ENCODE measurements at places on chromosomes 2 and 18.
A peak's percentile ranks its signal among the peaks of the same experiment; 100 is the strongest.

DNA sequence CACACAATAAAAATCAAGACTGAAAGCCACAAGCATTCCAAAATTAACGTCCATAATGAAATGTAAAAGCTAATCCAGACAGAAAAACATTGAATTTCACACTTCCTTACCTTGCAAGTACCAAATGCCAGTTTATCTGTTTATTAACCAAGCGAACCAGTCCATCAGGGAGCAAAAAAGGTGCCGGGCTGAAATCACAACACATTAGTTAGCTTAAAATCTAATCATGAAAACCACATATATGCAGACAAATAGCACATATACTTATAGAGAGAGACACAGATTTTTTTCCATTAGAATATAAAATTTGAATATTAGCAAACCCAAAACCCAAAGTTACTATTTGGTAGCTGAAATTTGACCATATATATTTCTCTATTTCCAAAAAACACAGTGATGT is 7.2 kb downstream of the NBAS start:
- DNase-seq, result no peak

DNA sequence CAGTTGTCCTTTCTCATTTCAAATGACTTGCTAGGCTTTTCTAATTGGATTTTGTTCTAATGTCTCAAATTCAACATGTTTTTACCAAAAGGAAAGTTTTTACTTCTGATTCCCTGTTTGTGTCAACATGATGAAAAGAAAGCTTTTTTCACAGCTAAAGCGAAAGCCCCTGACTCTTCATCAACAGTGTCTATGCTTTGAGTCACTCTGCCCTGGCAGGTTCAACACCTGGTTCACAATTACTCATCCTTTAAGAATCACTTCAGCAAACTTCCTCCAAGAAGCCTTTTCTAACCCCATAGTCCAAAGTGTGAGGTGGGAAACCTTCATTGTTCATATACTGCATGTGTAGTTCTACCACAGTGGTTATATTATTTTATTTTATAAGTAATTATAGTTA is 7.6 kb upstream of the DSG2 start:
- no peak for DNase-seq

DNA sequence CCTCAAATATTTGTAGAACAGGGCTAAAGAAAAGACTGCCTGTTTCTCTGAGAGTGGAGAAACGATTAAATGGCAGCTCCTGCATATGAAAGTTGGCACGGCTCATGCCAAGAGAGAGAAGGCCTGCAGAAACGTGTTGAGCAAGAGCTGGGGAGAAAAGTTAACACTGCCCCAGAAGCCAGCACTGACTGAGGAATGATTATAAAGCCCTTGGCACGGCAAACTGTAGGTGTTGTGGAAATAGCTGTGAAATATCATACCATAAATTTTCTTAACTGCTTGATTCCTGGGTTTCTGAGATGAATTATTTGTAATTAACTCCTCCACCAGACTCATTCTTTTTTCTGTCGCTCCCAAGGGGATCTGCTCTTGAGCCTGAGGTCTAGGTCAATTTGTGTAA is 4.3 kb downstream of the FRZB start:
- no peak for DNase-seq

DNA sequence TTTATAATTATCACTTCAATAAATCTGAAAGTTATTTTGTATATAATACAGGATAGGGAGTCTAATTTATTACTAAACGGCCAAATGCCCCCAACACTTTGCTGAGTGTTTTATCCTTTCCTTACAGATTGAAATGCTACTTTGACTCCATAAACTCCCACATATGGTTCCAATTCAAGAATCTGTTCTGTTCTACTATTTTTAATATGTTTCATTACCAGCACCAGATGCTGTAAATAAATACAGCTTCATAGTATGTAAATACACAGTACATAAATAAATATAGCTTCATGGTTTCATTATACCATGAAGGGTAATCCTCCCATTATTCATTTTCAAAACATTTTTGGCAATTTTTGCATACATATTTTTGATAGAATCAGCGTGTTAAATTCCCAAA is 34.0 kb upstream of the MREG start:
- DNase-seq, result no peak

DNA sequence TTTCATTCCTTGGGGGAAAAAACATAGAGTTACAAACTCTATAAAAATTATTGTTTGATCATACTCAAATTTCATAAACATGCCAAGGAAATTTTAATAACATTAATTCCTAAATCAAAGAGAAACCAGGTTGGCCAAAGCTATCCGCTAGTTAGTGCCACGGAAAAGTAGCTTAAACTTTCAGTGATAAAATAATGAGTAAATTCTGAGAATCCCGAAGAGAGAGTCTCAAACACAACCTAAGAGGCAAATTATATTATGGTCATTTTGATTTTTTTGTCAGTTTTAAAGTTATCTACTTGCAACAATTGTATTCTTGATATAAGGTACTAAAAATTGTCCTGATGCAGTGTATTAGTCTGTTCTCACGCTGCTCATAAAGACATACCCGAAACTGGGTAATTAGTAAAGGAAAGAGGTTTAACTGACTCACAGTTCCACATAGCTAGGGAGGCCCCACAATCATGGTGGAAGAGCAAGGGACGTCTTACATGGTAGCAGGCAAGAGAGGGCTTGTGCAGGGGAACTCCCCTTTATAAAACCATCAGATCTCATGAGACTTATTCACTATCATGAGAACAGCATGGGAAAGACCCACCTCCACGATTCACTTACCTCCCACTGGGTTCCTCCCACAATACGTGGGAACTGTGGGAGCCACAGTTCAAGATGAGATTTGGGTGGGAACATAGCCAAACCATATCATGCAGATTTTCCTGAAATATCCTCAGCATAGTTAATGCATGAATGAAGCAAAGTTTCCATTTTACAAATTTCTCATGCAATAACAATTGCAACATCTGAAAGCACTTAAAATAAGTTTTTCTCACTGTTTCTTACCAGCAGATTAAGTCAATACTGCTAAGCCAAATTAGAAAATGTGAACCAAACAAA is 205.9 kb upstream of the STK17B start:
- DNase-seq, result no peak

- no peak for DNase-seq
Observed at GRCh38 chr2:47063538-47063930, 91.6 kb downstream of the STPG4 start.

GRCh38 chr2:49973917-49974368 is 819.6 kb upstream of the FSHR start:
- peak; percentile 78 for DNase-seq

GRCh38 chr2:136874258-136874657 is 108.9 kb downstream of the THSD7B start:
- peak; percentile 21 for DNase-seq

- no peak for DNase-seq
Observed at GRCh38 chr18:60123031-60123430, 223.2 kb downstream of the PMAIP1 start.

GRCh38 chr2:25311865-25312575 is 29.7 kb downstream of the DNMT3A start:
- DNase-seq, result no peak

GRCh38 chr18:63905361-63905760 is 2.4 kb upstream of the SERPINB10 start:
- DNase-seq, result no peak

GRCh38 chr2:30231212-30231995 is at the start of gene LBH:
Gene LBH (plus strand): TSS chr2:30231534. CDS start chr2:30231739, 205 bp downstream.
- DNase-seq, result peak; percentile 84

- DNase-seq, result no peak
Observed at GRCh38 chr2:66578687-66579106, 143.8 kb downstream of the MEIS1 start.

- DNase-seq, result no peak
Observed at GRCh38 chr18:63564561-63564960, 22.4 kb downstream of the SERPINB12 start.

DNA sequence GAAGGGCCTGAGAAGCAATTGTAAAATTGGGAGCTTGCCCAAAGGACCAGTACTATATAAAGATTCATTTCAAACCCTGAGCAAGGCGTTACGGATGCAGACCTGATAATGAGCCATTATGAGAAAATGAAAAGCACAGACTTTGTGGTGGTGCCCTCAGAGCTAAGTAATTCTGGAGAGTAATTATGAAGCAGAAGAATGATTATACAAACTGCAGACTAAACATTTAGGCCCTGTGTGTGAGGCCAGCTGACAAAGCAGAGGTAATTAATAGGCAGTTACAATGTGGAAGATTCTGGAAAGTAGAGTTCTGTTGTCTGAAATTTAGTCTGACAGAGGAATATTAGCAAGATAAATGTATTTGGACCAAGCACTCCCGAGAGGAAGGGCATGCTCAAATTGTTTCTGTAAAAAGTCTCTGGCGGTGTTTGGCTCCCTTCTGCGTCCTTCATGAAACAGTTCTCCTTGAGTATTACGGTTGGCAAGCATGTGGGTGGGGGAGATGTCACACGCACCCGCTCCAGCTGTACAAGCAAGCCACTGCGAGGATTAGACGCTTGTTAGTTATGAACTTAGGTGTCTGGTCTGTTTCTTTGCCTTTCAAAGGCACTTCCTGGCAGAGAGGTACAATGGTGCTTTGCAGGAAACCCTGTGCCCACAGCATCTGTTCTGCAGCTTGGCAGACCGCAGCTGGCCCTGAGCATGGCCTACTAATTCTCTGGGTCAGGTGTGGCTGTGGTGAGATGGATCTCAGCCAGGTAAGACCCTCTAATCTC is 45.5 kb downstream of the CDC42EP3 start:
- peak; percentile 59 for DNase-seq

GRCh38 chr2:237096911-237097310 is 11.2 kb downstream of the COPS8 start:
- DNase-seq, result no peak

GRCh38 chr2:226030369-226030768 is 630.9 kb downstream of the NYAP2 start:
- peak; percentile 51 for DNase-seq

- DNase-seq, result no peak
Observed at GRCh38 chr18:76823161-76823538, 793 bp downstream of the ZNF236 start.

DNA sequence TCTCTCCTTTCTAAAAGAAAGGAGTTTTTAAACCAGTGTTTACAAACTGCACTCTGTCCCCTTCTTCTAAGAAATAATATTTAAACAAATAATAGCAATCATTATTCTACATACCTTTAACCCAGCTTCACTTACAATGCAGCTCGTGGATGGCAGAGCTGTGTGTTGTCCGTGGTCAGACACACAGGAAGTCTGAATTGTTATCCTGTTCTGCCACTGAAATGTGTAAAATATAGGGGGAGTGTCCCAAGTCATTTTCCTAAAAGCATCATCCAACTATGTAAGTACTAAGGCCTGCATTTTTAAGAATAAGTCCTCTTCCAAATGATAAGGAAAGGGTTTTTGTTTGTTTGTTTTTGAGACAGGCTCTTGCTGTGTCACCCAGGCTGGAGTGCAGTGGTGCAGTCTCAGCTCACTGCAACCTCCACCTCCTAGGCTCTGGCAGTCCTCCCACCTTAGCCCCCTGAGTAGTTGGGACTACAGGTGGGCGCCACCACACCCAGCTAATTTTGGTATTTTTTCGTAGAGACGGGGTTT is 2.7 kb upstream of the PPP4R1 start:
- DNase-seq, result peak; percentile 62

- no peak for DNase-seq
Observed at GRCh38 chr2:206420721-206421120, 22.6 kb upstream of the ADAM23 start.

DNA sequence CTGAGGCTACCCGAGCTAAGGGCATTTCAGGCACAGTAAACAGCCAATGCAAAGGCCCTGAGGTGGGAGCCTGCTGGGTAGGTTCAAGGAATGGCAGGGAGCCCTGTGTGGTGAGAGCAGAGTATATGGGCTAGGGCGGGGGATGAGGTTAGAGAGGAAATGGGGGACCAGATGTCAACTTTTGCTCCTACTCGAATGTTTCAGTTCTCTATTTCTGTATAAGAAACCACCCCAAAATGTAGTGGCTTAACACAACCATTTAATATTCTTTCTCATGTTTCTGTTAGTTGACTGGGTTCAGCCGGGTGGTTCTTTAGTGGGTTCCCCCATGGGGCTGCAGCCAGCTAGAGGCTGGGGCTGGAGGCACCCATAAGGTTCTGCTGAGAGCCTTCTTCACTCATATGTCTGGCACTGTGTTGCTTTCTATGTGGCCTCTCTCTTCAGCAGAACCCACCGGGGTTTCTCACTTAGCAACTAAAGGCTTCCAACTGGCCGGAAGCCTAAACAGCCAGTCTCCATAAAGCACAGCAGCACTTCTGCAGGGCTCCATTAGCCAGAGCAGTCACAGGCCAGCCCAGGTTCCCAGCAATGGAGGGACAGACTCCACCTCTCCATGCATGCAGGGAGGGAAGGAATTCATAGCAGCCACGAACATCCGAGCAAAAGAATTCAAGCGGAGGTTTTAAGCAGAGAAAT is 5.6 kb upstream of the ATOH8 start:
- no peak for DNase-seq

DNA sequence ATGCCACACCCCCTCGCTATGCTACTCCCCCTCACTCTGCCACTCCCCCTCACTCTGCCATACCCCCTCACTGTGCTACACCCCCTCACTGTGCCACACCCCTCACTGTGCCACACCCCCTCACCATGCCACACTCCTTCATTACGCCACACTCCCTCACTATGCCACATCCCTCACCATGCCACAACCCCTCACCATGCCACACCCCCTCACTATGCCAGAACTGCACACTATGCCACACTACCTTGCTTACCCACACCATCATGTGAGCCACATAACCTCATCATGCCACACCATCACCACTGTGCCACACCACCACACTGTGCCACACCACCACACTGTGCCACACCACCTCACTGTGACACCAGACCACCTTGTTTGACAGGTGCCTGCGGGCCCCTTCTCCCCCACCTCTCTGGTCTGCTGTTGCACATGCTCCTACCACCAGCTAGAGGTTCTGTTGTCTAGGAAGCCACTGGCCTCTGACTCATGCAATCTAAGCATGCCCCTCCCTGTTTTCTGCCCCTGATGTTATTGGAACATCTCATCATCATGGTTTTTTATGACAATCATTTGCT is 22.0 kb downstream of the MARCHF4 start:
- DNase-seq, result peak; percentile 88

DNA sequence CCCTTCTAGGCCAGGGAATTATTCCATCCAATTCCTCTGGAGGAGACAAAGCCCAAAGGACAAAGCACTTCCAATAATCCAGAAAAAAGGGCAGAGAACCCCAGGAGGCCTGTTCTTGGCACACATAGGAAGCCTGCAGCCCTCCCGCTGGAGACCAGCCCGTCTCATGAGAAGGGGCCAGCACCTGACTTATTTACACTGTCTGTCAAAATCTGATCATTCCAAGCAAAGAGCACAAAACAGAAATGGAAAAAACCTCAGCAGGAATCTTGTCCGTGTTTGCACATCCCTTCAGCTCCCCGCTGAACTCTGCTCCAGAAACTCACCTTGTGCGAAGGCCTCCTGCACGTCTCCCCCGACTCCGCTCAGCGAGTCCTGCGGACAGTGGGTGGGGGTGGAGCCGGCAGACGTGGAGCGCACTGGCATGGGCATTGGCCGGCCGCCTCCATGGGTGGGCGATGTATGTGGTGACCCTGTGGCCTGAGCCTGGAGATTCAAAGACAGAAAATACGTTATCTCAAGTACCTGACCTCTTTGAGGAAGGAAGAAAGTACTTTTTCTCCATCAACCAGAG is 46.2 kb upstream of the DNMT3A start:
- DNase-seq, result no peak

GRCh38 chr2:199261239-199261638 is 196.5 kb downstream of the SATB2 start:
- DNase-seq, result no peak
